ENCODE measurements at places on chromosomes 12 and 14.
A peak's percentile ranks its signal among the peaks of the same experiment; 100 is the strongest.

DNA sequence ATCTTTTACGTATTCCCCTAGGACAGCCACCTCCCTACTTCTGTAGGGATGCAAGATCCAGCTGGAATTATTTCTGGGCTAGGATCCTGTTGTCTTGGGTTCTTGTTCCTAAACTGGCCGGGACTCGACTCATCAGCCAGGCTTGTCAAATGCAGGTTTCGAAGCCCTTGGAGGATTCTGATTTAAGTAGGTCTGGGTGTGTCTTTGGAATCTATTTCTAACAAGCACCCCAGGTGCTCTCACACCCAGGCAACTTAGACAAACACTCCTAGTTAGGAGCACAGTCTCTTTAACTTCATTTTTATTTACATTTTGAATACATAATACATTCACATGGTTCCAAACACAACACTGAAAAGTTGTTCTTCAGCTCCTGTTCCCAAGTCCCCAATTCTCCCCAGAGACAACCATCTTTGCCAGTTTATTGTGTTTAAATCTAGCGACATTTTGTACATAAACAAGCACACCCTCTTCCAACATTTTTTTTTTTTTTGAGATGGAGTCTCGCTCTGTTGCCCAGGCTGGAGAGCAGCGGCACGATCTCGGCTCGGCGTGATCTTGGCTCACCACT lies 20.9 kb downstream of the MORN3 start:
- no peak for DNase-seq

DNA sequence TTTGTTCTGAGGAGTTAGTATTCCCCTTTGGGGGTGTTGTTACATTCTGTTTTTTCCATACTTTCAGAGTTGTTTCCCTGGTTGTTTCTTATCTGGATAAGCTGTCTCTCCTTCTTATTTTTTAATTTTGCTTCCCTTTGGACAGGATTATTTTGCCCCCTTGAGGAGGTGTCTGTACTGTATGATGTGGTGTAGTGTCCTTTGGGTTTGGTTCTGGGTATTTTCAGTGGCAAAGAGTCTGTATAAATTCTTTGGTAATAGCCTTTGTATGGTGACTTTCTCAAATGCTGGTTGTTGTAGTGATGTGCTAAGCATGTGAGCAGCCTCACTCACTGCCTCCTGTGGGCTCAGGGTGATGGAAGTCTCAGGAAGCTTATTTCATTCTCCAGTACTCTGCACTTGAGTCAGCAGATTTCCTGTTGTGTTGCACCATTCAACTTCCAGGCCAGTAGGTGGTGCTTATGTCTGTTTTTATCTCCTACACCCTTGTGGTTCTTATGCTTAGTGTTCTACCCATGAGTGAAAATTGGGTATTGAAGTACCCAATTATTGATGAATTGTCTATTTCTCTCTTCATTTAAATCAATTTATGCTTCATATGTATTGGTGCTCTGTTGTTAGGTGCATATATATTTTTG lies 103.3 kb upstream of the PMCH start:
- DNase-seq, result no peak

- no peak for DNase-seq
Observed at GRCh38 chr12:69231479-69231878, 7.9 kb upstream of the CPSF6 start.

GRCh38 chr14:97224016-97224415 lies 426.8 kb downstream of the VRK1 start:
- no peak for DNase-seq

DNA sequence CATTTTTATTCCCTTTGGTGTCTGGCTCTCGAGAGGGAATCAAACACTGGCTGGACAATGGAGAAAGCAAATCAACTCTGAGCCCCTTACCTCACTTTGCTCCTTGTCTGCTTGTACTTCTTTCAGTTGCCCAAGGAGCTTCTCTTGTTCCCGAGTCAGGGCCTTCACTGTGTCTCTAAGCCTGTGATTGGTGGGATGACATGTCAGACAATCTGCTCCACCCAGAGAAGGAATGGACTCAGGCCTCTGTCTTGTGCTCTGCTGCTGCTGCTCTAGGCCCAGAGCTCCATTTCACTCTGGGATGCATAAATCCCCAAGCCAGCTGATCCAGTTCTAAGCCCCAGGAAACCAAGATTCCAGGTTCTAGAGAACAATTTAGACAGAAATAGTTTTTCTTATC lies 7.6 kb downstream of the CALCOCO1 start:
- no peak for DNase-seq

DNA sequence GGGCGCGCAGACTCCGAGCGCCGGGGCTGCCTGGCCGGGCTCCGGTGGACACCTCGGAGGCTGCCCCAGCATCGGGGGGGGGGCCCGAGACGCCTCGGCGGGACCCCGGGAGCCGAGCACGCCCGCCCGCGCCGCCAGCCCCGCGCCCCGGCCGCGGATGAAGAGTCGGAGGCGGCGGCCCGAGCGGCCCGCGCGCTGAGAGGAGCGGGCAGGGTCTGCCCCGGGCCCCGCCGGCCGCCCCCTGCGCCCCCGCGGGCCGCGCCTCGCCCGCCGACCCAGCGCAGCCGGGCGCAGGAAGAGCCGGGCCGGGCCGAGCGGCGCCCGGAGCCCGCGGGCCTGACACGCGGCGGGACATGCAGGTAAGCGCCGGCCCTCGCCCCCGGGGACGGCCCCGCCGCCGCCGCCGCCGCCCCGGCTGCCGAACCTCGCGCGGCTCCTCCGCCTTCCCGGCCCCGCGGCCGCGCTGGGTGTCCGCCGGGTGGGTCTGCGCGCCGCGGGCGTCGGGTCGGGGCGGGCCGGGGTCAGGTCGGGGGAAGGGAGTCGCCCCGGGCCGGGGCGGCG lies 63.7 kb downstream of the FBXL14 start:
- DNase-seq, result no peak

DNA sequence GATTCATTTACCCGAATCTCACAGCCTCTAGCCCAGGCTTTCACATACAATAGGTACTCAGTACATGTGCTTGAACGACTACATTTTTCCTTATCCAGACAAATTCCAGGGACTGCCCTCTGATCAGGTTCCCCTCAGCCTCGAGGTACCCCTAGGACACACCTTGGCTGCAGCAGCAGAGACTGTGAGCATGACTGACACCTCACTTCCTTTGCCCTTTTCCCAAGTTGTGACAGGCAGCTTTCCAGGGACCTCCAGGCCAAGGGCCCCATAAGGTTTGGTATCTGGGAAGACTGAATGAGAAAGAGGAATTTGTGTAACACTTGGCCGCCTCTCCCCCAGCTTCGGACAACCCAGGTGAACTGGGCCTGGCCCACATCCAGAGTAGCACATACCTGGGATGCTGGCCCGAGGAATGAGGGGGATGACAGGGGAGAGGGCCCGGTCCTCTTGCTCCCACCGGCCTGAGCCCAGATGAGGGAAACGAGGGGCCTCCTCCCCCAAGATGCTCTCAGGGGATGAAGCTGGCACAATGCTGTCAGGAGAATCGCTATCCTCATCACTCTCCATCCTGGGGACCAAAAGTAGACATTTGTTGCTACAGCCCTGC lies 10.2 kb upstream of the PRKAG1 start:
- DNase-seq, result no peak

GRCh38 chr12:75954041-75954440 lies 77.5 kb downstream of the PHLDA1 start:
- no peak for DNase-seq

GRCh38 chr12:121916719-121917118 lies 1.7 kb upstream of the CFAP251 start:
- DNase-seq, result no peak

- DNase-seq, result no peak
Observed at GRCh38 chr12:97061171-97061570, 154.1 kb downstream of the NEDD1 start.

DNA sequence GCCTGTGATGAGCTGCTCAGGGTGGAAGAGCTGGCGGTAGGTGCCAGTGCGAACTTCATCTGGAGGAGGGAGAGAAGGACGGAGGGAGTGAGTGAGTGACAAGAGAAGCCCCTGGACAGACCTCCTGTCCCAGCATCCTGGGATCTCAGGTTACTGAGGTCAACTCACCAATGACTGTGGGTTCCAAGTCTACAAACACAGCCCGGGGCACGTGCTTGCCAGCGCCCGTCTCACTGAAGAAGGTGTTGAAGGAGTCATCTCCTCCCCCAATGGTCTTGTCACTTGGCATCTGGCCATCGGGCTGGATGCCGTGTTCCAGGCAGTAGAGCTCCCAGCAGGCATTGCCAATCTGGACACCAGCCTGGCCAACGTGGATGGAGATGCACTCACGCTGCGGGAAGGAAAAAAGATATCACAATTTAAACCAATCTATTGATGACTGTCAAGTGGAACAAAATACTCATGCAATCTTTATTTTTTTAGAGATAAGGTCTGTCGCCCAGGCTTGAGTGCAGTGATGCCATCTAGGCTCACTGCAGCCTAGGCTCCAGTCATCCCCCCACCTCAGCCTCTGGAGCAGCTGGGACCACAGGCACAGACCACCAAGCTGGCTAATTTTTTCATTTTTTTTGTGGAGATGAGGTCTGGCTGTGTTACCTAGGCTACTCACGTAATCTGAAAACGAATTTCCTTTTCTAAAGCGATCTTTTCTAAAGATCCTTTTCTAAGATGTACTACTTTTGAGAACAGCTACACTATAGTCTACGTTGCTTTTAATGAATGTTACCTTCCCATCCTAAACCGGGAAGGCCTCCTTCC lies 1.7 kb downstream of the TUBA1B start:
- DNase-seq, result no peak

GRCh38 chr12:5047094-5047493 lies 3.4 kb downstream of the KCNA5 start:
- DNase-seq, result no peak

- DNase-seq, result no peak
Observed at GRCh38 chr12:120229487-120230325, 28.8 kb upstream of the RPLP0 start.

GRCh38 chr12:121628037-121628436 lies 1.7 kb downstream of the ORAI1 start:
- no peak for DNase-seq

GRCh38 chr12:26976687-26977086 lies 37.5 kb downstream of the TM7SF3 start:
- DNase-seq, result no peak

DNA sequence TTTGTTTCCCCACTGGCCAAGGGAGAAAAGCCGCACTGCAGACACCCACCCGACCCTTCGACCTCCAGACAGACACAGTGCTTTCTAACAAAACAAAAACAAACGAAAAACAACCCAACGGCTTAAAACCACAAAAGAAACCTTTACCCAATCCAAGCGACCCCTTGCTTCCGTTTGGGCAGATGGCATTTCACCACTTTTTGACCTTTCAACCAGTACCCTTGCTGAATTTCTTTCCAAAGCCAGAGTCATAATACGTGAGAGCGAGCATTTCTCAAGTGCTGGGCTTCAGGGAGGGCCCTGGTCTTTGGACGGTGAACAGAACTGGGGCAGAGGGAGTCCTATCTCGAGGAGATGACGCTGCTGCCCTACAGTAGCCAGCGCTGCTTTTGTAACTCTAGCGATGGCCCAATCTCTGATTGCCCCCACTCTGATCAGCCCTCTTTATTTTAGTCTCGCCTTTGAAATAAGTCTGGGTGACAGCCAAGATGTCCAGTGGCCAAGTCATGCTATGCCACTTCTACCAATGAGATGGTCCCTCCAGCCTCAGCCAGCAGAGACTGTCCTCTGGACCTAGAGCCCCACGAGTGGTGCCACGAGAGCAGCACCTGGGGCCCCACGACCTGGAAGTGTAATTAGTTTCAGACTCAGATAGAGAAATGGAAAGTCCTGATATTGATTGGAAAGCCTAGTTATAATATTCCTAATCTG lies 21.9 kb upstream of the ADIPOR2 start:
- DNase-seq, result no peak

DNA sequence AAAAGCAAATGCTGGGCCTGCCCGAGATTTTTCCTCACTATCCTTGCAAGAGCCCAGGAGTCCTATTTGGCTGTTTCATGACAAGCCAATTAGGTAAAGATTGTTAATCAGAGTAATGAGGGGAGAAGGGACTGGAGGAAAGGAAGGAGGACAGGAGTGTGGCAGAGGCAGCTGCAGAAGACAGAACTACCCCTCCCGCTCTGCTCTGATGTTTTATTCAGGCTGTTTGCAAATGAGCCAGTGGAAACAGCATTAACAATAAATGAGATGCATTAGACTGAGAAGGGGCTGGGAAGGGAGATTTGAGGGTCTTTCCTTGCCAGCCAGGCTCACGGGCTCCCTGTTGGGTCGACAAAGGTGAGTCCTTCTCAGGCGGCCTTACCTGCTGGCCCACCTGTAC lies 421.0 kb upstream of the CCDC196 start:
- DNase-seq, result no peak

- no peak for DNase-seq
Observed at GRCh38 chr14:76976240-76977005, 52.1 kb downstream of the IRF2BPL start.

DNA sequence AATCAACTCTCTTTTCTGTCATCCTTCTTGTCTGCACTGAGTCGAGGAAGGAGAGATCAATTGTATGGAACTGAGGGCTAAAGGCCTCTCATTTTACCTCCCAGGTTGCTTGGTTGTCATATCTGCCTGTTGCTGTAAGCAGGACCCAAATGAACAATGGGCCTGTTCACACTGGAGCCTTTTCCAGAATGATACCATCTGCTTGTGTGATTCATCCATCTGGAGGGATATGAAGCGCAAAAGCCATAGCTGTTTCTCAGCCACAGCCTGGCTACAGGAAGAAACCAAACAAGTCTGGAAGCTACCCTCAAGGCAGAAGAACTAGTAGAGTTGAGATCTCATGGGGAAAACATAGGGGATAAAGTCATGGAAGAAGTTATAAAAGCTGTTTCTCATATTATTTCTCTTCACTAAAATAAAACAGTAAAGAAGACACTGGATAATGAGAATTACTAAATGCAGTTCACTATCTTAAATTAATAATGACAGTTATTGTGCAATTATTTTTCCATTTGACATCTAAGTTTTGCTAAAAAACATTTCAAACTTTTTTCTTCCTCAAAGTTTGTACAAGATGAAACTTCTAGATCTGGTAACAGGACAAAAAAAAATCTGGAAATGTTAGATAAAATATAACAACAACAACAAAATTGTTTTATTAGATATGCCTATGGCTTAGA lies 106.3 kb downstream of the SPTSSA start:
- DNase-seq, result no peak

GRCh38 chr12:46660719-46661109 lies 165.1 kb downstream of the SLC38A4 start:
- no peak for DNase-seq

GRCh38 chr12:108305520-108305919 lies 33.6 kb downstream of the CMKLR1 start:
- peak; percentile 19 for DNase-seq

- no peak for DNase-seq
Observed at GRCh38 chr14:68583548-68584280, 209.2 kb downstream of the ZFP36L1 start.
